PC-9 (cell line): ENCODE measurements at places on chromosomes 6 and 20.
A peak's percentile ranks its signal among the peaks of the same experiment; 100 is the strongest.

DNA sequence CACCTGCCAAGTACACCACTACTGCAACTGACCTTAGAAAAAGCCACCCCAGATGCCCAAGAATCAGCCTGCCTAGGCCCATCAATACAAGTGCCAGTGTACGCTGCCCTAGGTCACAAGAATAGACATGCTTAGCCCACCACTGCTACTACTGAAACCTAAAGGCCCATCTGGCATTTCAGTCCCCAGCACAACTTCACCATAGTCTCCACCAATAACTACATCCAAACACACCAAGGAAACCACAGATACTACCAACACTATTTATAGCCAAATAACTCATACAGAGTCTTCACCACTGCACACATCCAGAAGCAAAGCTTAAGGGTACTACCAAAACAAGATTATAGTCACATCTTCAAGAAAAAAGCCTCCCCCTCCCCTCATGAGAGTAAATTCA is 28.2 kb downstream of the TREML4 start:
- DNase-seq, result no peak

DNA sequence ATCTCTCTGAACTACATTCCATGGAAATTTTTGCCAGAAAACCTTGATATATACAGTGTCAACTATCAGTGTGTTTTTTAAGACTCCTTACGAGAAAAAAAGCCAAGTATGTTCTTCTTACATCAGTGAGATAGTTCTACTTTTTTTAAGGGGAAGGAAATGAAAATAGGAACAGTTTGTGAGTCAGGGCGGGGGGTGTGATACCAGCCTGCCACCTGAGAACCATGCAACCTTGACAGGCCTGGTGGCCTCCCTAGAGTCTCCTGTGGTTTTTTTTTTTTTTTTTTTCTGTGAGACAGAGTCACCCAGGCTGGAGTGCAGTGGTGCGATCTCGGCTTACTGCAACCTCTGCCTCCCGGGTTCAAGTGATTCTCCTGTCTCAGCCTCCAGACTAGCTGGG is 96.3 kb upstream of the GCM1 start:
- no peak for DNase-seq

- DNase-seq, result no peak
Measured at GRCh38 chr6:168091381-168092264, 12.6 kb upstream of the FRMD1 start.

DNA sequence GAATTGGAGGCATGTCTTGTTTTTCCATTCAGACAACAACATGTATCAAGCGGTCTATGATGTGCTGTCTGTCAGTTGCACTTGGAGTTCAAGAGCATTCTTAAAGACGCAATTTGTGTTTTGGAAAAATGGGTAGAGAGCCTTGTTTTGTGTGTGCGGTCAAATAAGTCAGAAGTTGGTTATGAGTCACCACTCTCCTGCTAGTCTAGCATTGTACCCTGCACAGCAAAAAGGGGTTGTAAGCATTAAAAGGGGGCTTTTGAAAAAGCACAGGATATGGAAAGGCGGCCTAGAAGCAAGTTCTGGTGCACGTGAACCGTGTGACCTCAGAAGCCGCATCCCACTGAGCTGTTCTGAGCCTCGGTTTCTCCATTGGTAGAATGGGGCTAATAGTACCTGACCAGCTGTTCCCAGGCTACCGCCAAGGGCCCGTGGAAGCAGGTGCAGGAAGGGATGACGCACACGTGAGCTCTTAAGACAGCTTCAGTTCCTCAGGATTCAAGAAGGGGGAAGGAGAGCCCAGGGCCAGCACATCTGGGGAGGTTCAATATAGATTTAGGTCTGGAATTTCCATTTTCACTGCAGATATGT is 61.6 kb upstream of the SNX9 start:
- no peak for DNase-seq

GRCh38 chr6:106574741-106575458 is 54.4 kb downstream of the RTN4IP1 start:
- peak; percentile 66 for DNase-seq

- DNase-seq, result no peak
Measured at GRCh38 chr6:148271711-148272439, 70.8 kb upstream of the SASH1 start.

GRCh38 chr20:57991211-57991881 is 237.1 kb downstream of the ANKRD60 start:
- peak; percentile 84 for DNase-seq

DNA sequence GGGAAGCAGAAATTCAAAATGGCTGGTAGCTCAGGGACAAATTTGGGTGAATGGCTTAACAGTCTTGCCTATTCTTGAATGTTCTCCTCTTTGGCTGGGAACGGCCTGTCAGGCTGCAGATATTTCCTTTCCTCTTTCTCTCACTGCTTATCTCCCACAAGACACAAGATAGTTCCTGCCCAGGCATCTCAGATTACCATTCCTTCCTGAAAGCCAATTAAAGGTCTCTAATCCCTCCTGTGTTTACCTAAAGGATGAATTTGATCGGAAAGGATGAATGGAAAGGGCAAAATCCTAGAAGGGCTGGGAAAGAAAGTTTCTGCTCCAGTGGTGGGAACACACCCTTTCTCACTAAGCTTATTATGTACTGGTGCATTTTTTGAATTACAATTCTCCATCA is 95.9 kb upstream of the JAG1 start:
- DNase-seq, result no peak

DNA sequence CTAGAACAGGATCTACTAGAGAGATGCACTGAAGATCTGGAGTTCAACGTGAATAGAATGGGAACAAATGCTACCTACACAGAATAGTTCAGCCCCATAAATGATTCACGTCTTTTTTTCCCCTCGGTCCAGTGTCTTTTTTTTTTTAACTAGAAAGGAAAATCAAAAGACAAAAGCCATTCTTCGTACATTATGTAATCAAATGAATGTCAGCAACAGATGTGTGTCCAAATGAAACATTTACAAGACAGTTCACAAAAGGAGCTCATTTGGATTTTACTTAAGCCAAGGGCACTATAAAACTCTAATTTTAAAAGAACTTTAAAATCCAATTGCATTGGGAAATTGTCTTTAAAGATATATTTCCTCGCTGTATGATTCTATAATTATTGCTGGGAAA is 42.4 kb downstream of the FAM184A start:
- DNase-seq, result no peak

DNA sequence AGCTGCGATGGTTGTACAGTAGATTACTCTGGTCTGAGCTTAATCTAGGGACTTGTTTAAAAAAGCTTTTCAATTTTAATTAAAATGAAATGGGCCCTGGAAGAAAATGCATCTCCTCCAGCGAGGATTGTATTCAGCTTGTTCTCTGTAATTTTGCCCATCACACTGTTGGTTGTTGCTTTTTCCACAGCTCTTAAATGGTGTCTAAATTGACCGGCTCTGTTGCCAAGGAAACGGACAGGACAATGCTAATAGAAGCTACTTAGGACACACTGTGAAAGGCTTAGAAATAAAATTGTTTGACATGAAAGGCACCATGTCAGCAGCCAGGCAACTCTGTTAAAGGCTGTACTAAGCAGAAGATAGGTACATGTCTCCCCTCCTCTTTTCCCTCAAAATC is 116.7 kb upstream of the NRSN1 start:
- no peak for DNase-seq
